Right hindlimb (tissue), 1 donor: ENCODE measurements at places on chromosomes 2 and 18.

DNA sequence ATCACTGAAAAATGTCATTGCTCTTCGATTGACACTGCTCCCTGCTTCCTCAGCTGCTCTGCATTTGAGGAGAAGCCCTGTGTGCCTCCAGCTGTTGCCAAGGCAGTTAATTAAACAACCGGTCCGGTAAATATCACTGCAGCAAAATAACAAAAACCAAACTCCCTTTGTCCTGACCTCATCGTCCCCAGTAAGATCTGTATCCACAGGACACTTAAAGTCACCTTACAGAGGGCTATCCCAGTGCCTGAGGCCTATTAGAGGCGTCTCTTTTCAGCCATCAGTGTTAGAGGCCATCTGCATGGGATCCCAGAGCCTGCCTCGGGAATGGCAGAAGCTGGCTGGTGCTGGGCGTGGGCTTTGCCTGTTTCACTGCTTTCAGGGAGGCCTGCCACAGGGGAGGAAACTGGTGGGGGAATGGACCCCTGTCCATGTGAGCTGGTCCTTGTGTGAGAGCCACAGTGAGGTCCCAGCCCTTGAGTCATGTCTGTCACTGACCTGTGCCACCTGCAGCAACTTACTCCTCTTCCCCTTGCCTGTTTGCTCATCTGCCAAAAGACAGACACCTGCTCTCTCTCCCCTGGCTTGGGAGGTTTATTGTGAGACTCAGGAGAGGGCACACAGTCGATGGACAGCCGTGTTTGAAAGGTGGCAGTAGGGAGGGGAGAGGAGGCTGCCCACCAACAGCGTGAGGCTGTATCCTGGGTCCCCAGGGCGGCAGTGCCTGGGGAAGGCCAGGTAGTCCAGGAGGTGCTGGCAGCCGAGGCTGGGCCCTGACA is 117.7 kb upstream of the MCFD2 start:
- DNase-seq, result no peak

DNA sequence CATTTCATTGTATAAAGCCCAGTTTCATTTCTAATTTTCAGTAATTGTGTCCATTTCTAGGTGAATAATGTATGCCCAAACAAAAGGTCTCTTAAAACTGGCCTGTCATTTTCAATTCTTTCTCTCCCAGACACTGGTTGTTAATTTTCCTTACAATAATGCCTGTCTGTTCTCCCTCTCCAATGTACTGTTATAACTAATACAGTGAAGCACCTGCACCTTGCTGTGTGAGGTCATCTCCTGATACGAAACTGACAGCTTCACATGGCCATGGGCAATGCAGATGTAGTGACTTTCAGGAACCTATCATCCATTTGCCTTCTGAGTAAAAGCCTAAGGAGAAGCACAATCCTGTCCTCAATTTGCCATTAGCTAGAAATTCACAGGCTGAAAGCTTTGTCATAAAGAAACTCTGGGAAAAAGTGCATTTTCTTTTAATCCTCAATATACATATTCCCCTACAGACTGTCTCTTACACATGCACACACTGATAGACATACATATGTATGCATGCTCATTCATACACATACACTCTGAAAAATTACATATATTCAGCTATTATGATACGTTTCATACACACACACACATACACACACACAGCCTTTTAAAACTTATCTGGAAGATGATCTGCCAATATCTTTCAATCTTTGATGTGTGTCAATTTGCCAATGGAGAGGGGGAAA is 1030.3 kb downstream of the TDRD15 start:
- no peak for DNase-seq

DNA sequence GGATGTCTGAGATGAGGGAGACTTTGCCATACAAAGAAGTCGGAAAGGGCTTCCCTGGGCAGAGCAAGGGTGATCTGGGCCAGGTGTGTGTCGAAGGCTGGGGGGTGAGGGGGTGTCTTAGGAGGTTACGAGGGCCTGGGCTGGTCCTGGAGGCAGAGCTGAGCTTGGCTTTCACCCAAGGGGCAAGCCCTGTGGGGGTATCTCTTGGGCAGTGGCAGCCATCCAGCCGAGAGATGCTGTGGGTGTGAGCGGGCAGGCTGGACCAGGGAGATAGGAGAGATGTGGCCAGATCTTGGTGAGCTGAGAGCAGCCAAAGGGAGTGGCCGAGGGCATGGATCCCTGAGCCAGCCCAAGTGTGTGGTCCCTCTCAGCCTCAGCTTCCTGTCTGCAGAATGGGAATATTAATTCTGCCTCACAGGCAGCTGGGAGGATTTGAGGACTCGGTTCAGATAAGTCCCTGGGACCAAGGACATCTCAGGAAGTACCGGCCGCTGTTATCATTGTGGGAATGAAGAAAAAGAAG is 33.0 kb downstream of the MAL start:
- DNase-seq, result peak; percentile 8

GRCh38 chr18:2410688-2411087 is 160.6 kb downstream of the METTL4 start:
- DNase-seq, result no peak

GRCh38 chr2:22290302-22290701 is 1094.7 kb upstream of the KLHL29 start:
- DNase-seq, result no peak

DNA sequence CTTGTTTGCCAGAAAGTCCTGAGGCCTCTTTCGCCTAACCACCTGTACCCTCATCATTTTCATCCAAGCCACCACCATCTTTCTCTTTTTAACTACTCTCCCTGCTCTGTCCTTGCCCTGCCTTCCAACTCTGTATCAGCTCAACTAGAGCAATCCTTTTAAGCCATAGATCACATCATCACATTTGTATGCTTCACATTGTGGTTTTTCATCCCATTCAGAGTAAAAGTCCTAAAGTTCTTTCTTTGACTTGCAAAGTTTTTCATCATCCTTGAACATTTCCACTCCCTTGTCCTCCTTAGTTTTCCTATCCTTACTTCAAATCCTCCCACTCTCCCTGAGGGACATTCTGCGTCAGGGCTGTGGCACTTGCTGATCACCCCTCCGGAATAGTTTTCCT is 73.9 kb downstream of the SLC39A10 start:
- DNase-seq, result no peak

GRCh38 chr18:59659508-59660170 is 37.6 kb downstream of the CCBE1 start:
- DNase-seq, result no peak

GRCh38 chr2:221143231-221143630 is 428.9 kb downstream of the EPHA4 start:
- DNase-seq, result no peak

GRCh38 chr2:224847961-224848850 is 132.0 kb upstream of the CCDC195 start:
- peak; percentile 71 for DNase-seq

DNA sequence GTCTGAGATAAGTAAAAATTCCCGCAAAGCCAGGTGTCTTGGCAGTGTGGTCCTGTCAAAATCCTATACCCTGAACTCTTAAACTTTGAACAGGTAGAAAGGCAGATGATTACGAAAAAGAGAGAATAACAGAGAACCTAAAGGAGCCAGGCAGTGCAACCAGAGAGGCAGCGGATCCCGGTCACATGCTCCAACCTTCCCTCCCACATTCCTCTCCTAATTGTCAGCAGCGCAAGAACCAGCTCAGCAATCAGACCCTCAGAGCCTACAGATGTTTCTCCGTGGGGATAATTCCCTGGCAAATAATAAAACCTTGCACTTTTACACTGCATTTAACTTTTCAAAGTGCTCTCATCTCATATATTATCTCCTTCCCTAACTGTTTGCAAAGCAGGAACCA is 124.8 kb downstream of the EPHA4 start:
- DNase-seq, result no peak

DNA sequence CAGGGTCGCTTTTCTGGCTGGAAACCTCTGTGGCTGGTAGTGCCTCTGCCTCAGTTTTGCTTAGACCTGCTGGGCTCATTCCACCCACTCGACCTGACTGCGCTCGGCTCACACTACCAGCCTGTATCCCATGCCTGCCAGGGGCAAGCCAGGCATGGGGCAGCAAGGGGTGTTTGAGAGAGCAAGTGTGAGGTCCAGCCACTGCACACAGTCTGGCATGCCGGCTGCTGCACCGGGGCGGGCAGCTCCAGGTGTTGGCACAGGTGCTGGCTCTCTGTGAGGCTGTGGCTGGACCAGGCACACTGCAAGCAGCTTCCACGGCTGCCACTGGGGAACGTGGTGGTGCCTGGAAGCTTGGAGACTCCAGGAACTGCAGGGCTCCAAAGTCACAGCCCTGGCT is 90.9 kb downstream of the ATAD2B start:
- DNase-seq, result no peak

DNA sequence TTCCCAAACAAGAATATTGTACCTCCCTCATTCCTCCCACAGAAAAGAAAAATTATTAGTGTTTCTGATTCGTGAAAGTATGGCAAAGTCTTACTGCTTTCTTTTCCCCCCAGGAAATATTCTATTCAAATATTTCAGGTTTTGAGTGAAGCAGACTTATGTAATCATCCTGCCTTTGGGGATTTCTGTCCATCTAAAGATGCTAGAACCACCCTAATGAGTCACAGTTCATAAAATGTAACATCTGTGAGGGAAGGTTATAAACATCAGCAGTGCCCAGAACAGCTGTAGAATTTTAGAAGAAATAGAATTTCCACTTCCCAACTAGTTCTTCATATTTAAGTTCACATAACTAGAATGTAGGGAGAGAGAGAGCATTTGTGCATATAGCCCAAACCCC is 39.0 kb downstream of the EEF1B2 start:
- no peak for DNase-seq

DNA sequence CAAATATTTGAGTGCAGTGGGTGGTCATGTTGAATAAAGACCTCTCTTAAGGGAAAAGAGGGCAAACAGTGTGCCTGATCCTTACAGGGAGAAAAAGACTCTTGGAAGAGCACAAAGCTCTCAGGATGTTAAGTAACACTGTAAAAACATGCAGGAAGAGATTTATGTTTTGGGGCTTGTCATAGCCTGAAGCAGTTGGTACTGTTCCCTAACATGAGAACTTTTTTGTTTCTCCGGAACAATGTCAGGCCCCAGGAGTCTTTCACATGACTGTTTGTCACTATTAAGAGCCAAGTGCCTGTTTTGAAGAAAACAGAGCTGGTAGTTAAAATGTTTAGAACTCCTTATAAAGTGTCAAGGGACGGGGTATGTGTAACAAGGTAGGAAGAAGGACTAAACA is 83.7 kb upstream of the B3GNT2 start:
- no peak for DNase-seq

GRCh38 chr2:157395811-157396210 is 48.1 kb downstream of the CYTIP start:
- no peak for DNase-seq

DNA sequence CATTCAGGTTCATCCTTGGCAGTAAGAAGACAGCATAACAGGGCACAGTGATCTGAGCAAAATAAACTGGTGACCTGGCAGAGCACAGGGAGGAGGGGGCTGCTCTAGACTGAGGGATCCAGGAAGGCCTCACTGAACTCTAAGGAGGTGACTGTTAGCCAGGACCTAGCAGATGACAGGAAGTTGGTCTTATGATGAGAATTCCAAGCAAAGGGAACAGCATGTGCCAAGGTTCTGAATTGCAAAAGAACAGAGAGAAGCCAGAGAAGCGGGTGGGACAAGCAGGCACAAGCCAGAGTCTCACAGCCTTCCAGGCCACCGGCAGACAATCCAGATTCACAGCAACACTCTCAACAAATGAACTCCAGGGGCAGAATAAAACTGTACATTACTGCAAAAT is 152.7 kb upstream of the PTPRM start:
- DNase-seq, result no peak

DNA sequence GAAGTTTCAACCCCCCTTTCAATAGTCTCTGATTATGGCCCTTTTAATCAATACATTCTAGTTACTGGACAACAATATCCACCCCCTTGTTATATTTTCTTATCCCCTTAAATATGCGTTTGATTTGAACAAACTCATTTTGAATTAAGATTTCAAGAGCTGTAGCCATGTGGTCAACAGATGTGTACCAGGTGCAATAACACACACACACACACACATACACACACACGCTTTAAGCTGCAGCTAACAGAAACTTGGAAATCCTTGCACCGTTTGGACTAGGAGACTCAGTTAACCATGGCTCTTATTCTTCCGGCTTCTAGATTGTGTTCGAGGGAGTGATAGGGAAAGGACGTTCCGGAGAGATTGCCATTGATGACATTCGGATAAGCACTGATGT is 82.8 kb downstream of the NRP2 start:
- no peak for DNase-seq

GRCh38 chr2:25009954-25010353 is 31.9 kb upstream of the EFR3B start:
- DNase-seq, result no peak

GRCh38 chr2:189177251-189177840 is 2.2 kb downstream of the COL5A2 start:
- no peak for DNase-seq

GRCh38 chr18:50982086-50982801 is 14.4 kb downstream of the ELAC1 start:
- DNase-seq, result no peak

- peak; percentile 41 for DNase-seq
These were observed 27.1 kb upstream of the SPTBN1 start for GRCh38 chr2:54429054-54429453.

DNA sequence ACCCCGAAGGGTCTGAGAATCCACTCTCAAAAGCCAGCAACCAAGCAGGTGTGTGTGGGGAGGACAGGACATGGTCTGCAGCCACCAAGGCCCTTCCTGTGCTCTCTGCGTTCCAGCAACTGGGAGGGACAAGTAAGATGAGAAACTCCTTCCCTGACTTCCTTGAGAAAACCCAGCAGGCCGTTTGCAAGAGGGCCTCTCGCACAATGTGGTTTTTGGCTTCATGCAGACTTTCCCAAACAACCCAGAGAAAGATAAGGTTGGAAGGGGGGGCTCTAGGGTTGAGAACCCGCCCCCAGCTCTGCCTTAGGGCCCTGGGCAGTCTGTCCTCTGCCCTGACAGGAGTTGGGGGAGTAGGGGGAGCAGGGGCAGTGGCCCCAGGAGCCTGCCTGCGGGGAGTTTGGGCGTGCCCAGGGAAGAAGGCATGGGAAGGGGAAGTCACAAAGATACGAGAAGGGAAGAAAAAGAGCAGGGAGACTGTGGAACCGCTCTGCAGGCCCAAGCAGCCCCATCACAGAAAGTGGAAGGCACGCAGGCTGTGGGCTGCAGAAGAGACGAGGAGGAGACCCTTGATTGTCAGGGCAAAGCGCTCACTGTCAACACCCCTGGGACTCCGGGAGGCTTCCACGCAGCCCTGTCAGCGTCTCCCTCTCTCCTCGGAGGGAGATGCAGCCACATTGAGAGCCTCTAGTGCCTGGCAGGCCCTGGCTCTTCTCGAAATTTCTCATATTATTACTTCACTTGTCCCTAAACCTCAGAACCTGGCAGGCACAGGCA is 99.8 kb downstream of the SMAD7 start:
- DNase-seq, result peak; percentile 60

GRCh38 chr18:47969816-47970215 is 39.4 kb upstream of the SMAD2 start:
- DNase-seq, result no peak

GRCh38 chr2:105449076-105449475 is 50.2 kb upstream of the FHL2 start:
- no peak for DNase-seq
